ENCODE measurements at places on chromosomes 13 and 19.

GRCh38 chr13:80560609-80561008 is 219.7 kb upstream of the SPRY2 start:
- DNase-seq = no peak

DNA sequence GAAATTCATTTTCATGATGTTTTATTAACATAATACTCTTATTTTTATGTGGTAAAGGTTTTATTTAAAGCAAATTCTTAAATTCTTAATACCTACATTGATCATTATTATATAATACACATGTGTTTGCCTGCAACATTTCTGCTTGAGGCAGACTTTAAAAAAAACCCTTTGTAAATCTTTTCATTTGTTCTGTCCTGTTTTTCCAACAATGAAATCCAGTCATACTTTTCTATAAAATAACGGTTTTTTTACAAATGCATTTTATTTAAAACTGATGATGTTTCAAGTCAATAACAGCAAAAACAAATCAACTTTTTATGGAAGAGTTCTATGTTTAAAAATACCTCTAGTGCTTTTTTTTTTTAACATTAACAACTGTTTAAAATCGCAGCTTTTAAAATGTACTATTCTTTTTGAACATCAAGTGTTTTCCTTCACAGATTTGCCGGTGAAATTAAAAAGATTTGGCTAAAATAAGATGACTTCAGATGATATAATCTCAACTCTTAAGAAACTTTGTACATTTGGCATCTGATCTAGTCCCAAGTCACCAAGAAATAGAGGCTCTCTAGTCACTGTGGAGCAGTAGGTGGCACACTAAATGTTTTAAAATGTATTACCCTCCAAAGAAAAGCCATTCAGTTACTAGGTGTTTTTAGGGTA is 5.1 kb downstream of the POU4F1 start:
- no peak for DNase-seq

GRCh38 chr13:112134391-112135075 is 67.6 kb downstream of the SOX1 start:
- no peak for DNase-seq

- DNase-seq = no peak
Observed at GRCh38 chr19:5893296-5893903, 10.2 kb downstream of the NDUFA11 start.

- peak; percentile 92 for DNase-seq
Observed at GRCh38 chr13:34025746-34026145, 207.8 kb downstream of the RFC3 start.

DNA sequence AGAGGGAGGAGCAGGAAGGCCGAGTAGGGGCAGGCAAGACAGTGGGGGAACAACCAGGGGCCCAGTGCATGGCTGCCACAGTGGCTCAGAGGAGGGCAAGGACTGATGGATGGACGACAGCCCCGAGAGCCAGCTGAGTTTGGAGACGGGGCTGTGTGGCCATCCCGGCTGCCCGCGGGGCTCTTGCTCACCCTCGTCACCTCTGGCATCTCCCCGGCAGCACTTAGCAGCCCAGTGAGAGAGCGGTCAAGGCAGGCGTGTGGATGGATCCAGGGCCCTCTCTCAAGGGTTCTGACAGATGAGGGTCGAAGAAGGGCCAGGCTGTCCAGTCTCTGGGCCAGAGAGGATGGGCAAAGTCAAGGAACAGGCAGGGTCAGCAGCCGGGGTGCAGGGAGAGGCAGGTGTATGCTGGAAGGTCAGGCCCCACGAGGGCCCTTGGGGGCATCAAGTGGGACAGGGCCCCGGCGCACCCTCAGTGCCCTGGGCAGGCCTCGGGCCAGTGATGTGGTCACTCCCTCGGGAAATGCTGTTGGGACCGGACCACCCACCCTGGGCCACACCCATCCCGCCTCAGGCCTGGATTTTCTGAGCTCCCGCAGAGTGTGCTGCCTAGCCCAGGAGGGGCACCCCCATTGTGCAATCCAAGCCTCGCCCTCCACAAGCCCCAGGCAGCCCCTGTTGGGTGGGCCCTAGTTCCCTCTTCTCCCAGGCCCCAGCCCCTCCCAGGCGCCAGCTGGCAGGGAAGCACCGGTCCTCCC is 56.4 kb upstream of the TPM4 start:
- no peak for DNase-seq

DNA sequence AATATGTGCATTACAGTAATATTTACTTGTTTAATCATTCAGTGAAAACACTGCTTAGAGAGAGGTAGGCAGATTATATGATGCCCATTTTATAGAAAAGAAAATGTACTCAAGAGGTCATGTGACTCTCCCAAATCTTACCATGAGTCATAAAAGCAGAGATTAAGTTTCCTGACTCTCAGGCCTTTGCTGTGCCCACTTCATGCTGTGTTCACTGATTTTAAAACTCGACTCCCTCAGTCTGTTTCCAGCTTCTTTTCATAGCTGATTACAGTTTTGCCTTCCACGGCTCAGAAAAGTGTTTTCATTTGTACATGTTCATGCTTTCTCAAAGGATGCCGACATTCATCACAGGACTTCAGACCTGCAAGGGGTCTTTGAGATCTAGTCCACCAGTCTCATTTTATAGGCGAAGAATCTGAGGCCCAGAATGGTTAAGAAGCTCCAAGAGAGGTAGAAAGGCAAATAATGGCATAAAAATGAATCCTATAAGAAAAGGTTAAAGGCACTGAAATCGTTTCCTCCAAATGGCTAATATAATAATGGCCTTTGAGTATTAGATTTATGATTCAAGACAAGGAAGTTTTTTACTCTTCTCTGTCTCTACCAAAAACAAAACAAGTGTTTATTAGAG is 9.0 kb upstream of the IPO5 start:
- peak; percentile 62 for DNase-seq

DNA sequence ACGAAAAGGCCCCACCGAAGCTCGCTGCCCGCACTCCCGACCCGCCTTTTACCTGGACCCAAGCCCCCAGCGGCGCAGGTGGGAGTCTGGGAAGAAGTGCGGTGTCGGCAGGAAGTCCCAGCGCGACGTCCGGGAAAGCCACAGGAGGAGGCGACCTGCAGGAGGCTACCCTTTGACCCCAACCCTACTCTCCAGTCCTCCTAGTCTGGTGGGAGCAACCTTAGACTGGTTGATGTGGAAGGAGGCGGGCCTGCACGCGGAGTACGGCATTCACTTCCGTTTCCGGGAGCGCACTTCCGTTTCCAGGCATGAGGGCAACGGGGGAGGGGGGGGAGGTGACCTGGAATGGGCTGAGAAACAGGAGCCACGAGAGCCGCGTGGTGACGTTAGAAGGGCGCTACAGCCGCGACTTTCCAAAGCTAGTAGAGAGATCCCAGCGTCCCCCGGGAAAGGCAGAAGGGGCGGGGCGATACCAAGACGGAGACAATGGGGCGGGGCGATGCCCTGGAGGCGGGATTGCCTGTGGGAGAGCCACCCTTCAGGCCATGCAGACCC is 28.5 kb downstream of the ZNF266 start:
- DNase-seq = peak; percentile 89

GRCh38 chr13:48906200-48906599 is 69.5 kb upstream of the FNDC3A start:
- DNase-seq = no peak

- no peak for DNase-seq
Observed at GRCh38 chr13:23739596-23739995, 149.6 kb downstream of the MIPEP start.

- DNase-seq = no peak
Observed at GRCh38 chr19:38268539-38268938, 4.2 kb downstream of the SPINT2 start.

DNA sequence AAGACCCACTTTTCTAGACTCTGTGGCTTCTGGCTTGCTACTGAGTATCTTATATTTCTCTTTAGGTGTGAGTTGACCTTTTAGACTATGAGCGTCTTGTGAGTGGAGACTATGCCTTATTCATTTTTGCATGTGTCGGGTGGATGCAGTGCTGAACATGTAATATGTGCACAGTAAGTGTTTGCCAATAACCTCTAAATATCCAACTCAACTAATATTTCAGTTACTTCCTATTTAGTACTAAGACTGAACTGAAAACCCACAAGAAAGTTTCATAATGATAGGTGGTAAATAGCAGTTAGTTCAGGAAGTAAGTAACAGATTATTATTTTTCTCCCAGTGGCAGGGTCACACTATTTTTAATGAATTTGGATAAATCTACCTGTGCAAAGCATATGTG is 269.3 kb downstream of the KCNRG start:
- DNase-seq = no peak
